ENCODE measurements at places on chromosomes 7 and 10.

GRCh38 chr7:107364787-107365186 lies 105.1 kb upstream of the GPR22 start:
- H3K27me3 ChIP-seq = no peaks in the 10 kb centered on the region
- no peak overlapping the region for H3K27ac ChIP-seq
- H3K36me3 ChIP-seq = peaks cover 22% of the 10 kb centered on the region
- H3K4me3 ChIP-seq = no peak overlapping the region
- DNase-seq = no peak
- no peaks in the 10 kb centered on the region for H3K4me1 ChIP-seq

- no peak overlapping the region for H3K4me3 ChIP-seq
- H3K36me3 ChIP-seq = no peaks in the 10 kb centered on the region
- H3K27ac ChIP-seq = no peak overlapping the region
- no peaks in the 10 kb centered on the region for H3K27me3 ChIP-seq
Measured at GRCh38 chr10:58440484-58440883, 55.3 kb downstream of the TFAM start.

DNA sequence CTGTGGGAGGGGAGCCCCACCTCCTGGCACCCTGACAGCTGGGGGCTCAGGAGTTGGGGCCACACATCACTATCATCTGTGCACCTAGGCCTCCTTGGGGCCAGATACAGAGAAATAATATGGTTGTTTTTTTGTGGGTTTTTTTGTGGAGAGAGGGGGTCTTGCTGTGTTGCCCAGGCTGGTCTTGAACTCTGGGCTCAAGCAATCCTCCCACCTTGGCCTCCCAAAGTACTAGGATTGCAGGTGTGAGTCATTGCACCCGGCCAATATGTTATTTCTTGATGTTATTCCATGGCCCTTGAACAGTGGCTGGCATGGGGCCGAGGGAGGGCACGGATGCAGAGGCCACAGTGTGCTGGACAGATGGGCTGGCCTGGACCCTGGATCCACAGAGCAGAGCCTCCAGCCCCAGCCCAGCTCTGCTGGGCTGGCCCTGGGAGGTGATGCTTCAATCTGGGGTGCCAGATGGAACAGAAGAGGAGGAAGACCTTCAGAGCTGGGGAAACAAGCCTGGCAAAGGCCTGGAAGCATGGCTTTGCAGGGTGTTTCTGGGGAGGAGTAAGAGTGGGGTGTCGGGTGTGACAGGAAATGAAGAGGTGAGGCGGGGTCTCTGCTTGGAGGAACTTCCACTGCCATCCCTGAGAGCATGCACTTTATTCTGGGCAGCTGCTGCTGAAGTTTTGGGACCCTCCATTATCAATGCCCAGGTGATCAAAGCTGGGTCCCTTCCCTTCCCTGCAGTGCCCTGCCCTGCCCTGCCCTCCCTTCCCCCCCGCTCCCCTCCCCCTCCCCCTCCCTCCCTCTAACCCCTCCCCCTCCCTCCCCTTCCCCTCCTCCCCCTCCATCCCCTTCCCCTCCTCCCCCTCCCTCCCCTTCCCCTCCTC lies 3.7 kb upstream of the FZD9 start:
- no peaks in the 10 kb centered on the region for H3K27me3 ChIP-seq
- H3K27ac ChIP-seq = no peak overlapping the region
- no peaks in the 10 kb centered on the region for H3K36me3 ChIP-seq
- no peak overlapping the region for H3K4me3 ChIP-seq
- H3K4me1 ChIP-seq = no peaks in the 10 kb centered on the region
- no peak for DNase-seq

GRCh38 chr7:117041007-117041406 lies 87.7 kb downstream of the ST7 start:
- no peaks in the 10 kb centered on the region for H3K27me3 ChIP-seq
- no peaks in the 10 kb centered on the region for H3K4me1 ChIP-seq
- no peak overlapping the region for H3K27ac ChIP-seq
- no peak overlapping the region for H3K4me3 ChIP-seq
- DNase-seq = no peak

GRCh38 chr7:3087243-3087755 lies 43.6 kb upstream of the CARD11 start:
- no peak overlapping the region for H3K4me3 ChIP-seq
- no peaks in the 10 kb centered on the region for H3K4me1 ChIP-seq
- no peaks in the 10 kb centered on the region for H3K36me3 ChIP-seq

GRCh38 chr7:142717453-142717852 lies 31.8 kb upstream of the PRSS1 start:
- H3K27me3 ChIP-seq = no peaks in the 10 kb centered on the region
- no peak overlapping the region for H3K4me3 ChIP-seq
- no peak overlapping the region for H3K27ac ChIP-seq

DNA sequence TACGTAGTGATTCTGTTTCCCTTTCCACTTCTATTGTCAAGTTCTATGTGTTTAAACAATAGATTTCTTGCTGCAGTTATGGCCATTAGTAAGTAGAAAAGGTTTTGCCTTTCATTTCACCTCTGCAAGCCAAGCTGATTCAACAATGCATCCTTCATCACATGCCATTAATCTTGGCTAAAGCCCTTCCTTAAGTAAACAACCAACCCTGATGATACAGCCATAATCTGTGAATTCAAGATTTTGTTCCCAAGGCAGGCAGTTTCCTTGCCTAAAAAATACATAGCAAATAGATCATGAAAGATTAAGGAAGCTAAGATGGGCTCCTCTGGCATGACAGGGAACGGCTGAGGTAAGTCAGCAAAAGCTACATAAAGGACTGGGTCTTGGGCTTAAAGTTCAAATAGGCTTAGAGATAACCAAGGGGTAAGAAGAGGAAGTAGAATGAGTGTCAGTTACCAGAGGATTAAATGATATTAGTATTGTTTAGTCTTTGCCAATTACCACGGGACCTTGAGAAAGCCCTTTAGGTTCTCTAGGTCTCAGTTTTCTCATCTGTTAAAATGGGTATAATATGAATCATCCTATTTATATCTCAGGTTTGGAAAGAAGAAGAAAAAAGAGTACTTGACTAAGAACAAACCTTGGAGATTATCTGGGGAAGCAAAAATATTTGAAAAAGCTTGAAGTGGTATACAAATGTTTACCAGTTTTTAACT lies 35.9 kb upstream of the ANK3 start:
- H3K27me3 ChIP-seq = peaks cover under 1% of the 10 kb centered on the region
- H3K4me3 ChIP-seq = no peak overlapping the region
- DNase-seq = no peak
- no peaks in the 10 kb centered on the region for H3K4me1 ChIP-seq

- H3K27me3 ChIP-seq = no peaks in the 10 kb centered on the region
- no peaks in the 10 kb centered on the region for H3K4me1 ChIP-seq
- DNase-seq = no peak
- H3K27ac ChIP-seq = no peak overlapping the region
- H3K36me3 ChIP-seq = no peaks in the 10 kb centered on the region
Measured at GRCh38 chr7:121202125-121202524, 126.7 kb upstream of the WNT16 start.

DNA sequence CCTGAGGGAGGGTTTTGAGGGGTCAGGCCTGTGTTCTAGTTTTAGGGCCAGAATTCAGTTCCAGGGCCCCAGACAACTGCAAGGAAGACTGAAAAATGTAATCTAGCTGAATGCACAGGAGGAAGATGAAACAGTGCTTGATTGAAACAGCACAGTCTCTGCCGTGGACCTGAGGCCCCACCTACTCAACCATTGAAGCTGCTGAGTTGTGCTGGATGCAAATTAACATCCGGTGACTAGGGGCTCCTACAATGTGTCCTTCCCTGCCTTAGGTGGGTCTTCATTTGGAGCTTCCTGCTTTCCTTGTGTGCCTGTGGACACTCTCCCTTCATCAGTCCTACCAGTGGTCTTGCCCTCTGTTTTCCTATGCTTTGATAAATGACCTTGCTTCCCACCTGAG lies 5.7 kb downstream of the GLRX3 start:
- DNase-seq = no peak
- H3K4me3 ChIP-seq = no peak overlapping the region
- H3K27ac ChIP-seq = no peak overlapping the region
- H3K36me3 ChIP-seq = peaks cover 18% of the 10 kb centered on the region

GRCh38 chr10:95454940-95455339 lies 106.2 kb downstream of the SORBS1 start:
- peaks cover 5% of the 10 kb centered on the region for H3K4me1 ChIP-seq
- H3K36me3 ChIP-seq = no peaks in the 10 kb centered on the region
- H3K4me3 ChIP-seq = no peak overlapping the region
- DNase-seq = no peak

DNA sequence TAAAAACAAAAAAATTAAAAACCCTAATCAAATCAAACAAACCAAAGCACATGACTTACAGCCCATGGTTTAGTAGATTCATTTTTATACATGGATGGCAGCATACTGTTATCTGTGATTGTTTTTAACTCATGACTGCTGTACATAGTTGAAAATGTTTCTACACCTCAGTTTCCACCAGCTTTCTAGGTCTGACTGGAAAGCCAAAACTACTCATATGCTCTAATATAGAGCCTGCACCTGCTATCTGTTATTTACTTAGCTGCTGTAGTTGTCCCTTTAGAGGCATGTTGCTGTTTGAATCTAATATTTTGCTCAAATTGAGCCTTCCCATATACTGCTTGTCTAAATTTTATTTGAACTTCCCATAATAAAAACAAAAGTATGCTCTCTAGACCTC lies 289.9 kb upstream of the LRRN3 start:
- H3K36me3 ChIP-seq = no peaks in the 10 kb centered on the region
- no peak overlapping the region for H3K4me3 ChIP-seq
- H3K27ac ChIP-seq = no peak overlapping the region
- no peak for DNase-seq
- no peaks in the 10 kb centered on the region for H3K27me3 ChIP-seq

- H3K4me3 ChIP-seq = no peak overlapping the region
- H3K27ac ChIP-seq = no peak overlapping the region
- no peak for DNase-seq
- no peaks in the 10 kb centered on the region for H3K36me3 ChIP-seq
Measured at GRCh38 chr7:101586078-101586905, 42.8 kb downstream of the MYL10 start.

- H3K4me3 ChIP-seq = no peak overlapping the region
- peaks cover 5% of the 10 kb centered on the region for H3K4me1 ChIP-seq
- H3K27me3 ChIP-seq = no peaks in the 10 kb centered on the region
- no peaks in the 10 kb centered on the region for H3K36me3 ChIP-seq
- no peak for DNase-seq
Measured at GRCh38 chr7:29496355-29497020, 67.1 kb upstream of the PRR15 start.

- no peaks in the 10 kb centered on the region for H3K4me1 ChIP-seq
- H3K4me3 ChIP-seq = no peak overlapping the region
- no peaks in the 10 kb centered on the region for H3K27me3 ChIP-seq
- DNase-seq = no peak
Measured at GRCh38 chr10:101710059-101710695, 15.2 kb upstream of the FBXW4 start.

- no peaks in the 10 kb centered on the region for H3K27me3 ChIP-seq
- H3K27ac ChIP-seq = no peak overlapping the region
- H3K4me3 ChIP-seq = no peak overlapping the region
- no peaks in the 10 kb centered on the region for H3K4me1 ChIP-seq
Measured at GRCh38 chr7:16524332-16524731, 2.3 kb upstream of the LRRC72 start.

- no peaks in the 10 kb centered on the region for H3K36me3 ChIP-seq
- H3K27me3 ChIP-seq = no peaks in the 10 kb centered on the region
- H3K4me3 ChIP-seq = no peak overlapping the region
- H3K4me1 ChIP-seq = no peaks in the 10 kb centered on the region
Measured at GRCh38 chr10:60597513-60597912, 180.8 kb upstream of the CDK1 start.

DNA sequence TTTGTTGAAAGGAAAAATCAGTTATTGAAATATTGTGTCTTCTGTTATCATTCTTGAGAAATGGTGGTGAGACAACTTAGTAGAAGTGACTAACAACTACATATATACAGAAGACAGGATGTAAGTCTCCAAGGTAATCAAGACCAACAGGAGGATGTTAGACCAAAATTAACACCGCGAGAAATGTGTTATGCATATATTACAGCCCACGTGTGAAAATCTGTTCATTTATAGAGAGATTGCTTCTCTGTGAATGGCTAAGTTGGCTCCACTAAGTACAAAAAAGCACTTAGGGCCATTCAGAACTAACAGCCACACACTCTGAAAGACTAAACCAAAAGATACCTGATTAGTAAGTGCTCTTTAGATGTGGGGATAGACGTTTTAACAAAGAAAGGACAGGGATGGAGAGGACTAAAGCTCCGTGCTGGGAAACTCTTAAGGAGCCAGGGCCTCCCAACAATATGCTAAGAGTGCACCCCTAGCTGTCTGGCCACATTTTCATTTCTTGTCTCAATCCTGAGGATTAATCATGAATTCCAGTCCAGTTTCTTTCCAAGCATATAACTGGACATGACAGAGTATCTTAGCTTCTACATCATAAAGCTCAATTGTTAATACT lies 26.5 kb downstream of the HDAC9 start:
- DNase-seq = no peak
- no peaks in the 10 kb centered on the region for H3K4me1 ChIP-seq
- no peaks in the 10 kb centered on the region for H3K36me3 ChIP-seq
- no peak overlapping the region for H3K4me3 ChIP-seq
- no peak overlapping the region for H3K27ac ChIP-seq
